Left cardiac atrium (tissue), 4 donors: ENCODE measurements at places on chromosomes 11 and 22.

- peak; percentile 34 for DNase-seq
Measured at GRCh38 chr11:108975641-108976071, 310.8 kb downstream of the DDX10 start.

GRCh38 chr22:50326956-50327710 is at the start of gene DENND6B:
TSS of gene DENND6B (minus strand) at chr22:50327012. CDS start at chr22:50326988, 24 bp downstream.
- DNase-seq: peak; percentile 87

DNA sequence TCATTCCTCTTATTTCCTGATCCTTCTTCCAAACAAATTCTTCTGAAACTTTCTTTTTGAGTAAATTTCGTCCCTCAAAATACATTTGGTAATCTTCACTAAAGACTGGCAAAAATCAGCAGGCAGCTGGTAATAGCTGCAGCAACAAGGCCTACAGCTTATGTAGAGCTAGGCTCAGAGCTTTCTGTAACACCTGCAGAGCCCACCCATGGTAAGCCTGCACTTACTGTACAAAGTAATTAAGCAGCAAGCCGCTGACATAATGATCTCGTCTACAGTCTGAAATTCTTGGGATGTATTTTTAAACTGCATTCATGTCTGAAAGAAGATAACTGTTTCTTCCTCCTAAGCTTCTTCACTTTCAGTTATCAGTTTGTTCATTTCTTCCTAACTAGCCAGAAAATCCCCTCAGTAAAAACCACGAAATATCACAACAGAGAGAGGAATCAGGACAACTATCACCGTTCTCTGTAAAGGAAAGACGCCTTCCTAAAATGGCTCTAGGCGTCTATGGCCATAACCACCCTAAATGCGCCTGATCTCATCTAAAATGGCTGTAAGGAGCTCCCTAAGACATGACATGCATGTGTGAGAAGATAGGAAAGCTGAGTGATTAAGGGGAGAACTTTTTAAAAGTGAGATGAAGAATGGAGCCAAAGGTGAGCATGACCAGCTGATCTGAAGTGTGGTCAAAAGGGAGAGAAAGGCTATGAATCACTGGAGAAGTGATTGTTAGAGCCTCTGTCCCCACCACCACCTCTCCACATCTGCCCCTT is 56.2 kb downstream of the DENND5A start:
- no peak for DNase-seq

DNA sequence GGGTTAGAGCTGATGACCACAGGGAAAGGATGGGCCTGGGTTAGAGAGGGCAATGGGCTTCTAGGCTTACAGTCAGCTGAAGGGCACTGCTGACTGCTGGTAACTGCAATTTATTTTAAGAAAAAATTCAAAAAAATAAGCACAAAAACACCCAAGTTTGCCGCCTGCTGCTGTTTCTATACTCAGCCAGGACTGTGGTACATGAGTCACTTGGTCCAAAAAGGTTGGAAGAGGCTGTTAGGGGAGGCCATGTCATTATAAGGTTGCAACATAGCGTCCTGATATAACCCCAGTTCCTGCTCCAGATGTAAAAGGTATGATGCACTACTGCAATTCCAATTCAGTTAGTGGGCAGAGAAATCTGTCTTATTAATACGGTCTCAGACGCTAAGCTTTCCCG is 98.9 kb downstream of the ETS1 start:
- no peak for DNase-seq

- DNase-seq: no peak
Measured at GRCh38 chr11:9516113-9516512, 55.3 kb downstream of the ZNF143 start.

DNA sequence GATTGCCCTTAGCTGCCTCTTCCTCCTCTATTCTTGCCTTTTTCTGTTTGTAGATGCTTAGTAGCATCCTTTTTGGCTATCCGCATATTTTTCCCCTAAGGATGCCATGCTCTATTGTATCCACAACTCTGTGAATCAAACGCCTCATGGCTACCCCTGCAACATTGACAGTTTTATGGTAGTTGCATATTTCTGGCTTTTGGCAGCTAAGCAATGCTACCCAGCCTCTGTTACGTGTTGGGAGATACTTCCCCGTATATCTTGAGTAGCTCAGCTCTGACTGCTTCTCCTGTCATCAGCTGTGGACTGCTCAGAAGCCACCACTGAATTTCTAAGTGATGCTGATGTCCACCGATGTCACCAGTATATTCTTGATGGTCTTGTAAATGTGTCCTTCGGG is 15.1 kb upstream of the SLC3A2 start:
- no peak for DNase-seq

DNA sequence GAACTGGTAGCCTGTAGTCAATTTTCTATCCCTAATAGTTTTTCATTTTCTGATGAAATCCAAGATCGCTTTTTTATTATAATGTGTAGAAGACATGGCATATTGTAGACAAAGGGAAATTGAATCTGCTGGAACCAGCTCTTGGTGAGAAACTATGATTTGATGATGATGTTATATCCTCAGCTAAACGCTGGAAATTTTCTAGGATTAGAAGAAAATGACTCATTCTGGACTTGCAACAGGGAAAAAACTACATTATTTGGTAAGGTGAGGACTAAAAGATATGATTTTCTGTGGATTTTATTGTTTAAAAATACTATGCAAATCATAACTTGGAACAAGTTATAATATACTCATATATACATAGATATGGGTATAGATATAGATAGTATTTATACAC is 14.1 kb upstream of the PGM2L1 start:
- no peak for DNase-seq

DNA sequence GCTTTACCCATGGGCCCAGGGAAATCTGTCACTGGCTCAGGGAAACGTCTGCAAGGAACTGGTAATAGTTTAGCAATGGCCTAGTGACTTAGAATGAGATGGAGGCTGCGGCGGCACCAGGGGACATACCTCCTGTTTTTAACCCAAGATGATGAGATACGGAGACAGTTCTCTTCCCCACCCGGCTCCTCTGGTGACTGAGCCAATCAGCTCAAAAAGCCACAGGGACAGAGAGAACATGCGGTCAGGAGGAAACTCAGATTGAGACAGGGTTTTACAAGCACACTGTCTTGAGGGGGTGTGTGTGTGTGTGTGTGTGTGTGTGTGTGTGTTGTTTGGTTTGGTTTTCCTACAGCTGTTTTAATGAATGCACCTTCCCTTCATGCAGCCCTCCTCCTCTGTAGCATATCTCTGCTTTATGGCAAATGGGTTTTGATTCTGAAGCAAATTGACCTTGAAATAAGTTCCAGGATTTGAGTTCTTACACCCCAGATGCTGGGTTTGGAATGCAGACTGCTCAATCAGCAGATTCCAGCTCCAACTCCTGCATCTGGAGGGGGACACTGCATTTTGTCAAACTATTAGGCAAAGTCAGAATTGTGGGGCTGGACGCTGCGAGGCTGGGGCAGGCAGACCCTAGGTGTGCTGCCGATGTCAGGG is 246.2 kb downstream of the NTM start:
- no peak for DNase-seq

DNA sequence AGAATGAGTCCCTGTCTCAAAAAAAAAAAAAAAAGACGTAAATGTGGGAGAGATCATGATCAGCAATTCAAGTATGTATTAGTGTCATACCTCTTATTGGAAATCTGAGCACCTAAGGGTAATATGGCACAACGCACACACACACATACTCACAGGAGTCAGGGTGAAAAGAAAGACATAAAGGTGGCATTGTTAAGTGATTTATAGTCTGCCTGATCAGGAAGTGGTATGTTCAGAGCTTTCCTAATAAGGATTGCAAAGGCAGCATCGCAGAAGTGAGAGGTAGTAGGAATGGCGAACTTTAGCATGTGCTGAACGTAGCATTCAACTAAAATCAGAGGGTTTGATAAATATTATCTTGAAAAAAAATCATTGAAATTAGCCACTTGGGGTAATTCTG is 854.3 kb downstream of the METTL15 start:
- no peak for DNase-seq

GRCh38 chr11:12123799-12124198 is 13.4 kb downstream of the MICAL2 start:
- no peak for DNase-seq

DNA sequence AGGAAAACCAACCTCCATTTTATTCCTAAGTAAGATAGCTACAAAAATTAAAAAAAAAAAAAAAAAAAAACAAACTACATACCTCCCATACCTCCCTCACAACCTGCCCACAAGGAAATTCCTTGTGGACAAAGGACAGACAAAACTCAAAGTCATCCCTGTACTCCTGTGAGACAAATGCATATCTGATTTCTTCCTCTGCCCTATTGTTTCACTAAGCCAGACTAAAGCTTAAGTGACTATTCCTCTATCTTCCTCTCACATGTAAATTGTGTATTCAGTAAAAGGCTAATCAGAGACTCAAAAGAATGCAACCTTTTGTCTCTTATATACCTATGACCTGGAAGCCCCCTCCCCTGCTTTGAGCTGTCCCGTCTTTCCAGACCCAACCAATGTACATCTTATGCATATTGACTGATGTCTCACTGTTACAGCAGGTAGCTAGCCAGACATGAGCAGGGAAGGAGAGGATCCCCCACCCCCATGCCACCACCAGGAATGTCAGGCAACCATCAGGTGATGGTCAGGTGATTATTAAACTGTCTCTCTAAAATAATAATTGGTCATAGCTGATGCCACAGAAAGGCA is 289.4 kb downstream of the SBF2 start:
- DNase-seq: no peak

GRCh38 chr11:10693509-10694081 is at the start of gene IRAG1:
TSS of gene IRAG1 (minus strand) at chr11:10693755. CDS start at chr11:10693602, 153 bp downstream.
- peak; percentile 59 for DNase-seq
